ENCODE measurements at places on chromosomes 4 and X.

- DNase-seq: no peak
Observed at GRCh38 chr4:63325140-63325539, 1084.1 kb downstream of the TECRL start.

DNA sequence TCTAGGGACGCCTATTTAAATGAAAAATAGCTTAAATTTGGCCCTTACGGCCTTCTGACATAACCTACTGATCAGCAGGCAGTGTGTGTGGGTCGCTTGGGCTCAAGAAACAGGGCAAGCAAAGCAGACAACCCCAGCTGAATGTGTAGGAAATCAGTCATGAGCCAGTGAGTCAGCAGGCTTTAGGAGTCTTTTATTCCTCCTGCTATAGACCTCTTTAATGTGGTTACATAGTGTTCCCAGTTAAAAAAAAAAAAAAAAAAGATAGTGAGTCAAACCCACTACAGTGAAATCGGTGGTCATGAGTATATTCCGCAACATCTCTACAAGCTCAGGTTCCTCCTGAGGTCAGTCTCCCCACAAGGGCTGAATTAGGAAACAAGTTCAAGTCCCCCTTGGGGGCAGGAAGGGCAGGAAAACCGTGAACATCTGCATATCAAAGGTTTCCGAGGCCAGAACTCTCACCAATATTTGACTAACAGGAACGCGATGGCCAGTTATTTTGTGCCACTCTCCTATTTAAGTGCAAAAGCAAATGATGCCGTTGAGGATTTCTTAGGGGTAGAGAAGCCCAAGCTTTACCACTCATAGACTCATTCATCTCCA, 32.7 kb downstream of the ACSL1 start:
- no peak for DNase-seq

- no peak for DNase-seq
Observed at GRCh38 chr4:165385126-165385525, 6.3 kb downstream of the CPE start.

GRCh38 chrX:3563451-3563850, 150.0 kb downstream of the PRKX start:
- no peak for DNase-seq

- no peak for DNase-seq
Observed at GRCh38 chrX:123337886-123338639, 154.0 kb downstream of the GRIA3 start.

- no peak for DNase-seq
Observed at GRCh38 chr4:25949173-25949748, 35.2 kb downstream of the SMIM20 start.

DNA sequence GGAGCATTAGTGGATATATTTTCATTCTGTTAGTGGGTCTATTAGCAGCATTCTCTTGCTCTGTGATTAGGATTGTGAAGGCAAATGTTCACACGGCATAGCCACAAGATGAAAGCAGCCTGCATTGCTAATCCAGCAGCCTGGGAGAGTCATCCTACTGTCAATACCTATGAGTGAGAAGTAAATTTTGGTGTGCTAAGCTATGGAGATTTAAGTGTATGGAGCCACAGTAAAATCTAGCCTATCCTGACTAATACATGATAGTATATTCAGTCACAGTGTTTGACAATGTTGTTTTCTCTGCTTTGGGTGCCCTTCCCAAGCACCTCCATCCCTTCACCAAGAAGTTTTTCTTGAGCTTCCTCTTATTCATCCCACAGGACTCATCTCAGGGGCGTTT, 47.2 kb upstream of the TMPRSS11F start:
- no peak for DNase-seq

DNA sequence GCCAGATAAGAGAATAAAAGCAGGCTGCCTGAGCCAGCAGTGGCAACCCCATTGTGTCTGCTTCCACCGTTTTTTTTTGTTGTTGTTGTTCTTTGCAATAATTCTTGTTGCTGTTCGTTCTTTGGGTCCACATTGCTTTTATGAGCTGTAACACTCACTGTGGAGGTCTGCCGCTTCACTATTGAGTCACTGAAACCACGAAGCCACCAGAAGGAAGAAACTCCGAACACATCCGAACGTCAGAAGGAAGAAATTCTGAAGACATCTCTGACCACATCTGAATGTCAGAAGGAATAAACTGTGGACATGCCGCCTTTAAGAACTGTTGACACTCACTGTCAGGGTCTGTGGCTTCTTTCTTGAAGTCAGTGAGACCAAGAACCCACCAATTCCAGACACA, 110.5 kb downstream of the PCDH18 start:
- no peak for DNase-seq

DNA sequence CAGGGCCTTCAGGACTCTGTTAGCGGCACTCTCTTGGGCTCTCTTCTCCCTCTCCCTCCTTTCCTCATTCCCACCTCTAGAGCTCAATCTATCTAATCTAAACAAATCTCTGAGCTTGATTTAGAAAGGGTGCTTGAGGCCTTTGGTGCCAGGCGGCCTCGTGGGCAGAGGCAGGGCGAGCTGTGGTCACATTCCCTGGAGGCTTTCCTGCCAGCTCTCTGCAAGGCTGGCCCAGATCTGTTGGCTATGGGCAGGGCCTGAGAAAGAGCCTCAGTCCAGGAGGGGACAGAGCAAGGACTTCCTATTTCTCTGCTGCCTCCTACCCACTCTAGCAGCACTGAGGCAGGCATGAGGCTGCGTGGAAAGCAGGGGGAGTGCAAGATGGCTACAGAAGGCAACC, 38.6 kb downstream of the PJA1 start:
- DNase-seq: no peak

DNA sequence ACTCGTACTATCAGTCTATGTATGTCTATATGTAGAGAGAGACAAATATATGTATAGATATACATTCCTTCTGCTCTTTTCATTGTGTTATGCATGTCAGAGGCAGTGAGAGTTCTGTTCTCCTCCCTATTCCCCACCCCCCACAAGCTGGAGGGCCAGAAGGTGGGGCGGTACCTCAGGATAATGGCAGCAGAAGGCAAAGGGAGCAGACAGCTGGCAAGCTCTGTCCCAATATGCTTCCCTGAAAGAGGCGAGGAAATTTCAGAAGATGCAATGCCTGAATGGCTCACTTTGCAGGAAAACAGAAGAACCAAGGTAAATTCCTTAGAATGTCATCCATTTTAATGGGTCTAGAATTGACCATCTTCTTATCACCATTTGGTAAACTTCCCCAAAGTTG, 114.4 kb downstream of the NAA11 start:
- no peak for DNase-seq

DNA sequence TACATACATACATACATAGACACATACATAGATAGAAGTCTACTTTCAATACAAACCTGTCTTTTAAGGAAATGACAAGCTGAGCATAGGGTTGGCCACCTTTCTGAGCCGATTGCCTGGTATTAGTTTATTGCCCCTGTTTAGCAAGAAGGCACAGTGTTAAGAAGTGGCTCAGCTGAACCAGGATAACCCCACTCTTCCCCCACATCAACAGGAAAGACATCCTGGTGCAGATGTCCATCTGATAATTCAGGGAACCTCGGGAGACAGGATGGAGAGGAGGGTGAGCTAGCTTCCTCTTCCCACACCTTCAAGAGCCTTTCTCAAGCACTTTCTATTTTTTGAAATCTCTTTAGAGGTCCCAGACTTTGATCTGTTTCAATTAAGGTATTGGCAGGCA, 52.3 kb downstream of the PKD2 start:
- DNase-seq: no peak

DNA sequence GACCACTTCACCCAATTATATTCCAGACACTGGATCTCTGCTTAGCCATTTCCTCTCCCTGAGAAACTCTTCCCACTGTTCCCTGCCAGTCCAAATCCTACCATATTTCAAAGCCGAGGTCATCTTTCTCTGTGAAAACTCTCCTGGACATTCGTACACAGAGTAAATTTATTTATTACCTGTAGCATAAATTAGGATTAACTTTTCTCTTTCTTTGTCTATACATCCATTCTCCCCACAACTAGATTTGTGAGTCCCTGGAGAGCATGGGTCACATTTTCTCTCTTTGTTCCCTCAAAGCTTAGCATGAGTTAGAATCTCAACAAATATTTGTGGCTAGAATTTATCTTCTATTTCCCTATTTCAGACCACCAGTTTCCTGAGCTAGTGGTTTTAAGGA, 27.8 kb upstream of the SMIM10 start:
- DNase-seq: no peak

- DNase-seq: no peak
Observed at GRCh38 chrX:8984231-8984630, 49.7 kb downstream of the FAM9B start.

DNA sequence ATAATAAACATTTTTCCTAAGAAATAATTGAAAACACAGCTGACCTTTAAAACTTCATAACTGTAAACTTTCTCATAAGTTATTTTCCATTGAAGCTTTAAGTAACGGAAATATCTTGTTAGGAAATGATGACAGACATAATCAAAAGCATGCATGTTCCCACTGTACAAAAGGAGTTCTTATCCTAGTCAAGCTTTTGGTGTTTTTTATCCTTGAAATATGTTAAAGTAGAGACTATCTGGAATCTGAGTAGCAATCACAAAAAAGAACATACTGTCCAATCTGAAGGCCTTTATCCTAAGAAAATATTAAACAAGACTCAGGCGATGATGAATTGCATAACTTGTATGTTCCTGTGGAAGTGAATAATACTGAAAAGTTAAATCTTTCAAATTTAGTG, 14.4 kb downstream of the GEMIN8 start:
- DNase-seq: no peak

GRCh38 chr4:53313510-53313909, 52.4 kb downstream of the SCFD2 start:
- DNase-seq: no peak

- no peak for DNase-seq
Observed at GRCh38 chr4:87005690-87006425, 71.0 kb downstream of the AFF1 start.

DNA sequence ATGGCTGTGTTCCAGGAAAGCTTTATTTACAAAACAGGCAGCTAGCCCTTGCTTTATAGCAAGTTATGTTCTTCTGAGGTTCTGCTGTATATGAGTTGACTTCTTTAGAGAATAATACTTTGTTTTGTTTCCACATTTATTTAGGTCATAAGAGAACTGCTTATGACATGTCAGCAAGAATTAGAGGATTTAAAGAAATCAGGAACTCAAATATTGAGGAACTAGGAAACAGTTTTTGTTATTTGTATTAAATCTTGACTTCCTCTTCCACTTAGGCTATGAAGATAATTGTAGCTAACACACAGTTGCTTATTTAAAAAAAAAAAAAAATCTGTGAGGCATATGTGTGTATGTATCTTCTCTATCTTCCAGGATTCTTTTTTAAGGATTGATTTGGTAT, 14.3 kb downstream of the ZRSR2 start:
- no peak for DNase-seq

DNA sequence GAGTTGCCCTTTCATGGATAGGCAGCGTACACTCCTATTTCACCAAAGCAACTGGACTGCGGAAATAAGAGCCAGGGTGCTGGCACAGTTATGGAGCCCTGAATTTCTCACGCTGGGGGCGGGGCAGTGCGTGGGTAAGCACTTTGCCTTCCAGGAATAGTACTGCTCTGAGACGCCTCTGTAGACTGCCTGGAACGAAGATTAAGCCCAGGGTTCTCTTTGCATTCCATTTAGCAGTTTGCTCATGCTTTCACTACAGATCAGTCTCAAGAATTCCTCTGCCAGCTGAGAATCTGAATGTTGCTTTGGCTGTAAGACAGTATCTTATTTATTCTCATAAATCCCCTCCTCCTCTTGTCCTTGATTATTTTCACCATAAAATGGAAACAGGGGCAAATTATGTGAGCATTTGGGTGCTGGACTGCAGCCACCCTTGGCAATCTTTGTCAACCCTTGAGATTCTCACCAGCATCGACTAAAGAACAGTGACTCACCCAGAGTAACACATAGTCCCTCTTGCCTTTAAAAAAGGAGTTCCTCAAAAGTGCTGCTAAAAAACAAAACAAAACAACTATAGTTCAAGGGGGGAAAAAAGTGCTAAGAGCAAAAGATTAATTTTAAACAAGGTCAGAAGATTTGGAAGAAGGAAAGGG, 88.9 kb upstream of the CITED1 start:
- DNase-seq: no peak

GRCh38 chrX:15242899-15243555, 26.9 kb downstream of the ASB9 start:
- DNase-seq: peak; percentile 28

GRCh38 chrX:12042615-12043014, 95.7 kb upstream of the FRMPD4 start:
- no peak for DNase-seq

DNA sequence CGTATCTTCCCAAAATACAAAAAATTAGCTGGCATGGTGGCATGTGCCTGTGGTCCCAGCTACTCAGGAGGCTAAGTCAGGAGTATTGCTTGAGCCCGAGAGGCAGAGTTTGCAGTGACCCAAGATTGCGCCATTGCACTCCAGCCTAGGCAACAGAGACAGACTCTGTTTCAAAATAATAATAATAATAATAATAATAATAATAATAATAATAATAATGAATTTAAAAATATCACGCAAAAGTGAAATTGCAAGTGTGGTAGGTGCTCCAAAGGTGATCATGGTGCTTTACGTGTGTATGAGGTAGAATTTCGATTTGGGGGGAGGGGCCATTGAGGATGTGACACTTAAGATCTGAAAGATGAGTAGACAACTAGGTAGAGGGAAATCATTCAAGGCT, 4.9 kb upstream of the HPSE start:
- no peak for DNase-seq

DNA sequence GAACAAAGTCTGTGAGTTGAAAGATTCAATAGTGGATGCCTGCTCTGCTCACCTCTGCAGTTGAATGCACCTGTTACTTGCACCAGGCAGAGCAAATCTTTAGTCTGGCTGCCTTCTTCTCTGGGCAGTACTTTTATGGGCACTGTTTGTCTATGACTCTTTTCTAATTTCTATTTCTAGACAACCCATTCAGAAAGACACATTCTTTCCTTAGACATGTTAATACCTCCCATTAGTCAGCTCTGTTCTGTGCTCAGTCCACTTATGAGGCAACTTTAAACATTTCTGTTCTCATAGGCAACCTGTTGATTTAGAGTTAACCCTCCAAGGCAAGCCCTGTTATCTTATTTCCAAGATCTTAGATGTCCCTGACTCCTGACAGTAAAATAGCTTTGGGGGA, 108.9 kb downstream of the SYNPO2 start:
- DNase-seq: no peak

GRCh38 chrX:68568136-68568535, 69.3 kb downstream of the YIPF6 start:
- DNase-seq: no peak

GRCh38 chr4:86461849-86462248, 102.0 kb upstream of the MAPK10 start:
- DNase-seq: no peak

GRCh38 chrX:39725928-39726619, 371.7 kb downstream of the BCOR start:
- DNase-seq: no peak

DNA sequence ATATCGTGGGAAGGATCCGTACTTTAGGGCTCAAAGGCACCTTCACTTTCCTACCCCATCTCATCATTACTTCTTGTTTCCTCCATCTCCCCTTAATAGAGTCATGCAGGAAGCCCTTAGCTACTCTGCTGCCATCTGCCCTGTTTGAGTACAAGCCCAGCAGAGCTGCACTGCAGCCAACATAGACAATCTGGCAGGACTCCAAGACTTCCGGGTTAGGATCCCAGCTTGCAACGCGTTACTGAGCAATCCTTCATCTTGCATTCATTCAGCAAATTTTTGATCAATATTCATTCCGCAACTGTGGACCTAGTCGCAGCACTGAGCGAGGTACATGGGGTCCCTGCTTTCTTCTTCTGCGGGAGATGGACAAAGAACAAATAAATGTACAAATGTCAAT, 344.9 kb downstream of the BCOR start:
- DNase-seq: peak; percentile 54
